ENCODE measurements at places on chromosomes 13 and 19.

DNA sequence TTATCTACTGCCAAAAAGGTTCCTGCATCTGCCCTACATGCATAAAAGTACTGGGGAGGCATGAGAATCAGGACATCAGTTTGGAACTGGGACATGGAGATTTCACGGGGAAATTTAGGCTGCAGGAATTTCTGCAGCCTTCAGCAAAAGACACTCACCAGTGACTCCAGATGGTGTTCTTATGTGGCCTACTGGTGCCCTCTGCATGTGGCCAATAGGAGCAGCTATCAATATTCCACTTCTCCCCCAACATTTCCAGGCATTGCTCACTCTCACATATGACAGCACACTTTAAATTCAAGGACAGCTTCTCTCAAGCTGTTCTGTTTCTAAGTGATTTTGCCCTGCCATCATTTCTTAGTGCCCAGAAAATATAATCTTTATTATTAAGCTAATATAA lies 570.5 kb upstream of the ARGLU1 start:
- peak; percentile 1 for DNase-seq

GRCh38 chr19:49744946-49745381 lies 18.1 kb downstream of the TSKS start:
- no peak for DNase-seq

GRCh38 chr13:97283888-97284287 lies 61.8 kb downstream of the MBNL2 start:
- DNase-seq, result no peak

GRCh38 chr13:93624311-93624777 lies 397.7 kb downstream of the GPC6 start:
- peak; percentile 13 for DNase-seq

DNA sequence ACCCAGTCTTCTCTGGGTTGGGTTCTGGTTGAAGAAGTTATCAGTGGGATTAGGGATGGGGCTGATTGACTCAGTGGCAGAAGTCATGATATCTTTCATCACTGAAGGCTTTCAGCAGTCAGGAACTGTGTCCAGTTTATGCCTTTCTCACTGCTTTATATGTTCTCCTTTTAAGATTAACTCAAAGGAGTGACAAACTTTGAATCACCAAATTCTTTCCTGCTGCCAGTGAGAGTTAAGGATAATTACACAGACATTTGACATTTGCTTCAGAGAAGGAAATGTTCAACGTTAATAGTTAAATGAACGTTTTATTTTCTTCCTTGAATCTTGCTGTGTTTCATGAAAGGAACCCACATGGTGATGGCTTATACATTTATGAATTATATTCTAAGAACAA lies 41.0 kb upstream of the CNMD start:
- no peak for DNase-seq

DNA sequence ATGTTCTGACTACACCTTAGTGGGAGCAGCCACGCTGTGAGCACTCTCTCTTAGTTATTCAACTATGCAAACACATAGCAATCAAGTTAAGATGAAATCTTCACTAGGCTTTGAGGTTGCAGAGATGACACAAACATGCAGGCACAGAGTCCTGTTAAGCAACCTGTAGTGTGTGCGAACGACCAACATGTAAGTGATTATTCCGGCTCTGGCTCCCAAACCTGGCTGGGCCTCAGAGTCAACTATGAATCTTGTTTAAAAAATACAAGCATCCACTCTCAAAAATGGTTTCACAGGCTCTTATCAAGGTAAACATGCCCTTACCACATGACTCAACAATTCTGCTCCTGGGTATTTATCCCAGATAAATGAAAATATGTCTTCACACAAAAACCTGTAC lies 91.4 kb downstream of the IRS2 start:
- DNase-seq, result no peak

DNA sequence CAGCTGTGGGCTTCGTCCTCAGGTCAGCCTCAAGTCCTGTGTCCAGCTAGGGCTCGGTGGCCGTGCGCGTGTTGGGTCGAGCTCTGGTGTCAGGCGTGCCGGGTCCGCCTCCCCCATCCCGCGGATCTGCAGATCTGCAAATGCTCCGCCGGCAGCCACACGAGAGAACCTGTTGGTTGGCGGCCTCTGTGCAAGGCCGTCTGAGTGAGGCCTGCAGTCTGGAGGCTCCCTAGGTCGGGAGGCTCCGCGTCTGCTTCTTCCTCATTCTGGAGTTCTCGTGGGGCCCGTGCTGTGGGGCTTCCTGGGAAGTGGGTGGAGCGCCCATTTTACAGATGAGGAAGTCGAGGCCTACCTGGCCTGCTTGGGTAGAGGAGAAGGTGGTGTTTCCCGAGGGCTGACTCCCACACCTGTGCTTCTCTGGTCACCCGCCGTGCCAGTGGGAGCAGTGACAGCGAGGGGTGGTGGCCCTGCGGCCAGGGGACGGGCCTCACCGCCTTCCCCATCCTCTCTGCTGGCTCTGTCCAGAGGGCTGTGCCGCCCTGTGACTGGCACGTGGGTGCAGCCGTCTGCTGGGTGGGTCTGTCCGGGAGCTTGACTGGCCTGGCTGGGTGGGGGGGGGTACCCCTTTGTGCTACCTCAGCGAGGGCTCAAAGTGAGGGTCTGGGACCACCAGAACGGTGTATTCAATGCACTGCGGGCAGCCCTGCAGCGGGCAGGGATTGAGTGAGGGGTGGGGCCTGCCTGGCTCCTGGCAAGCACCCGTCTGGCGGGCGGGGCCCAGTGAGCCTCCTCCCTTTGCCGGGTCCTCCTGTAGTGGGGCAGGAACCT lies 3.3 kb downstream of the CSNK1G2 start:
- DNase-seq, result no peak

GRCh38 chr19:49570138-49570856 lies 10.1 kb downstream of the NOSIP start:
- DNase-seq, result peak; percentile 91

- DNase-seq, result peak; percentile 2
Observed at GRCh38 chr13:73556902-73557301, 498.1 kb downstream of the KLF5 start.

Measured in fibroblast of mammary gland (primary cell).